CD4-positive, alpha-beta T cell treated with Interleukin-15 for 4 hours (primary cell): ENCODE measurements at places on chromosomes 5 and 9.

- DNase-seq: peak; percentile 65
Measured at GRCh38 chr5:142015781-142016533, 3.1 kb upstream of the GNPDA1 start.

- DNase-seq: no peak
Measured at GRCh38 chr9:18350995-18351595, 122.9 kb upstream of the ADAMTSL1 start.

- DNase-seq: no peak
Measured at GRCh38 chr5:153690236-153690635, 199.8 kb downstream of the GRIA1 start.

- DNase-seq: no peak
Measured at GRCh38 chr5:147169901-147170300, 64.9 kb upstream of the STK32A start.

DNA sequence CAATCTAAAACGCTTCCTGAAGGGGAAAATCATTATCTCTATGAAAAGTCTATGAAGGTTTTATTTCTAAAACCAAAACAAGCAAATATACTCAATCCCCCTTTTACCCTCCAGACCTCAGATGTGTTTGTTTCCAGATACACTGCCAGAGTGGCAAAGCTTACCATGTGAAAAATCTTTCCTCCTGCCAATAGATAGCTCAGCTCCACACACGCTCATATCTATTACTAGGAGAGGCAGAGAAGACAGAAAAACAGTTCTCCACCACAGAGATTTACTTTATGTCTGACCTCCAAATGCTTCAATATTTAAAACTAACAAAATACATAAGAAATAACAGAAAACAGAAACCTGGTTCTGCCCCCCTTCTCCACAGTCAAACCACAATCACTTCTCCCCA is 7.0 kb downstream of the IRX2 start:
- no peak for DNase-seq

GRCh38 chr5:171055875-171056454 is 194.1 kb downstream of the RANBP17 start:
- DNase-seq: no peak

- peak; percentile 71 for DNase-seq
Measured at GRCh38 chr9:94065535-94065961, 18.7 kb upstream of the PTPDC1 start.

DNA sequence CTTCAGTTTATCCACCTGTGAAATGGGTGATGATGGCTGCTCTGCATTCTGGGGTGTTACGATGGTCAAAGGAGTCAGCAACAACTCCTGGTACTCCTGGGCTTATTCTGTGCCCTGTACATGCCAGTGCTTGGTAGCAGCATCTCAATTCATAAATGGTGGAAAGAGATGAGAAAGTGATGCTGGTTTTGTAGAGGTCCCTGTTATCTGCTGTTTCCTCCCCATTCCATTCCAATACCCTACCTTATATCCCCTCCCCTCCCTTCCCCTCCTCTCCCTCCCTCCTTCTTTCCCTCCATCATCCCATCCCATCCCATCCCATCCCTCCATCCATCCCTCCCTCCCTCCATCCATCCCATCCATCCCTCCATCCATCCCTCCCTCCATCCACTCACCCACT is 19.1 kb downstream of the BOD1 start:
- no peak for DNase-seq

DNA sequence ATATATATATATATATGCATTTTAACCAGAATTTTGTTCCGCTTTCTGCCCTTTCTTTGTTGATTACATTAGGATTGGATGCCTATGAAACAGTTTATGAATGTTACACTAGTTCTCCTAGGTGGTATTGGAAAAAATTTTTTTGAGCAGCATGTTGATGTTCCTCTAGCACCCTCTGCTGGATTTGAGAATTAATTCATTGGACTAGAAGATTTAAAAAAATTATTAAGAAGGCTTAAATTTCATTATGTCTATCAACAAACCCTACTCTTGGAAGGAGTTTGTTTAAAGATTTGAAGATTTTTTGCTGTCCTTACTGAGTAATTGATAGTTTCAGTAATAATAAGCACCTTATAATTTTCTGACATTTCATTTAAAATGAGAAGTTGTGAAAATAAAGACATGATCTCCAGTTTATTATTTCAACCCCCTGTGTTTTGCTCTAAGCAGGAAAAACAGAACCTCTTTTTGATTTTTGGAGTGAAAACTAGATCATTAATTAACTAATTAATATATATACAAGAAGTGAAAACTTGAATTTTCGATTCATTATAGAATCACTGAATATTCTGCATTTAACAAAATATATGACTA is 89.6 kb downstream of the CCDC171 start:
- peak; percentile 6 for DNase-seq

DNA sequence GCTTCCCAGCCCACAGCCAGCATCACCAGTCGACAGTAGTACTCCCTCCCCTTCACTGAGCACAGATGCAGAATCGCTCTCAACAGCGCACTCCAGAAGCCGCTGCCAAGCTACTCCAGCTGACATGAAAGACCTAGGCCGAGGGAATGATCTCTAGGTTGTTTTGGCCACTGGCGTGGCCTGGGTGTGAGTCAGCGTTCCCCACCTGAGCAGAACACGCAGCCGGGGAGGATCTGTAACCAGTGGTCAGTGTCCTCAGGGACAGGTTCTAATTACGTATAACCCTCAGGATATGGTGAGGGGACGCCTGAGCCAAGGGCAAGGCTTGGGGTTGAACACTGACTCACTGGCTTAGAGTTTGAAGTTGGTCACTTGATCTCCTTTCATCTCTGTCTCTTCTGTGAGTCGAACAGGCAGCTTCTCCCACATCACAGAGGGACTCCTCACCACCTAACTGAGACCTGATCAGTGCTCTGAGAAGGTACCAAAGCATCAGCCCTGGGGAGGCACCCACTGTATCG is 76.9 kb upstream of the IL17B start:
- DNase-seq: no peak

DNA sequence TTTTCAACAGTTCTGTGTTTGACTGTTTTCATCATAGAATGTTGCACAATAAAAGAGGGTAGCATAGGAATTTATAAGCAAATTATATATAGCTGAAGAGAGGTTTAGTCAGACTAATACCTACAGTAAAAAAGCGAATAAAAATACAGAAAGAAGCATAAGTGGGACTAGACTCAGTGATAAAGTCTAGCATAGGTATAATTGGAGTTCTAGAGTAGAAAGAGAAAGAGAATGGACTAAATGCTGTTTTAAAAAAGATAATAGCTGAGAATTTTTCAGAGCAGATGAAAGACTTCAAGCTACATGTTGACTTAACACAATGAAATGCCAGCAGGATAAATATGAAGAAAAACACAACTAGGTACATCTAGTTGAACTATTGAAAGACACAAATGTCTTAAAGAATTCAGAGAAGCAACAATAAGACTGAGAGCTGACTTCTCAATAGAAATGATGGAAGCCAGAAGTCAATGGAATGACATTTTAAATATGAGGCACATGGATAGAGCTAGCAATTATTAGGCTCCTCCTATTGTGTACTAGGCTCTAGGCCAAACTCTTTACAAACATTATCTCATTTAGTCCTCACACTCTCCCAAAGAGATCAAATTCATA is 573.9 kb downstream of the ZNF608 start:
- no peak for DNase-seq

DNA sequence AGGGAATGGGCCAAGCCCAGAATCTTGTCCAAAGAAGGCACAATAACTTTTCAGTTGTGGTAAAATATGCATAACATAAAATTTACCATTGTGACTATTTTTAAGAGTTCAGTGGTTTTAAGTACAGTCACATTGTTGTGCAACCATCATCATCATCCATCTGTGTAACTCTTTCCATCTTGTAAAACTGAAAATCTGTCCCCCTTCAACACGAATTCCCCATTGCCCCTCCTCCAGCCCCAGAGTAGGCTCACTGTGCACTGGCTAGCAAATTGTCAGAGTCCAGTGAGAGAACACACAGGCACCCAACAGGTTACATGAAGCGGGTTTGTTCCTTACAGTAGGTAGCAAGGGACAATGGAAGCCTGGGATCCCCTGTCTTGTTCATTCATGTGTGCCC is 13.7 kb downstream of the BARX1 start:
- DNase-seq: no peak

GRCh38 chr9:113614843-113615648 is 151.5 kb downstream of the RGS3 start:
- DNase-seq: no peak

DNA sequence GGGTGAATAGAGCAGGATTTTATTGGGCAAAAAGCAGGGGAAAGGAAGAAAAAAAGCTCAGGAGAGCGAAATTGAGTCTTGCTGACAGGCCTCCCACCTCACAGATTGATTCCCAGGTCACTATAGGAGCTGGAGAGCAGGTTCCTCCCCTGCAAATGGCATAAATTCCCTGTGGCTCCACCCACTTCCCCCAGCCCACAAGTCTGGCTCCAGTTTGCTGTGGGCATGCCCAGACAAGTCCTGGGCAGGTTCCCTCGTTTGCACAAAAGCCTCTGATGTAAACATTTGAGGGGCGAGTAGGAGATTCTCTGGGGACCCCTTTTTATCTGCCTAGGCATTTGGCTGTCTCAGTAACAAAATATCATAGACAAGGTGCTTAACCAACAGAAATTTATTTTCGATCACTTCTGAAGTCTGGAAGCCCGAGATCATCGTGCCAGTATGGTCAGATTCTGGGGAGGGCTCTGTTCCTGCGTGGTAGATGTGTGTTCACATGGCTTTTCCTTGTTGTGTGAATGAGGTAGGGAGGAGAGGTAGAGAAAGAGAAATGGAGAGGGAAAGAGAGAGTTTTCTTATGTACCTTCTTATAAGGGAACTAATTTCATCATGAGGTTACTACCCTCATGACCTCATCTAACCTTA is 614.5 kb downstream of the MAT2B start:
- no peak for DNase-seq

GRCh38 chr9:31868830-31869229 is 515.6 kb upstream of the ACO1 start:
- DNase-seq: no peak

DNA sequence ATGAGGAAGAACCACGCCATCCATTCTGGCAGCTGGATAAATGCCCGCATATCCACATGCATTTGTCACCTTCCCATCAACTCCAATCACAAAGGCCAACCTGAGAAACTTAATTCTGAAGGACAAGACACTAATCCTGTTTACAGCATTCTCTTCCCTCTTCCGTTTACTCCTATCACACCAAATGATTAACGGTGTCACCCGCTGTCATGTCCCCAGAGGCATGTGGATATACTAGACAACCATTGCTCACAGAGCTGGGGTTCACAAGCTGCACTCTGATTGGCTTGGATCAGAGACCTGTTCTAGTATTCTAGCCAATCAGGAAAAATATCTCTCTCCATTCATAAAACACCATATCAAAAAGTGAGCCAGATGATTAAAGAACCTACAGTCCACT is 3.6 kb downstream of the MACROH2A1 start:
- DNase-seq: no peak
